ENCODE measurements at places on chromosomes 3 and 15.

DNA sequence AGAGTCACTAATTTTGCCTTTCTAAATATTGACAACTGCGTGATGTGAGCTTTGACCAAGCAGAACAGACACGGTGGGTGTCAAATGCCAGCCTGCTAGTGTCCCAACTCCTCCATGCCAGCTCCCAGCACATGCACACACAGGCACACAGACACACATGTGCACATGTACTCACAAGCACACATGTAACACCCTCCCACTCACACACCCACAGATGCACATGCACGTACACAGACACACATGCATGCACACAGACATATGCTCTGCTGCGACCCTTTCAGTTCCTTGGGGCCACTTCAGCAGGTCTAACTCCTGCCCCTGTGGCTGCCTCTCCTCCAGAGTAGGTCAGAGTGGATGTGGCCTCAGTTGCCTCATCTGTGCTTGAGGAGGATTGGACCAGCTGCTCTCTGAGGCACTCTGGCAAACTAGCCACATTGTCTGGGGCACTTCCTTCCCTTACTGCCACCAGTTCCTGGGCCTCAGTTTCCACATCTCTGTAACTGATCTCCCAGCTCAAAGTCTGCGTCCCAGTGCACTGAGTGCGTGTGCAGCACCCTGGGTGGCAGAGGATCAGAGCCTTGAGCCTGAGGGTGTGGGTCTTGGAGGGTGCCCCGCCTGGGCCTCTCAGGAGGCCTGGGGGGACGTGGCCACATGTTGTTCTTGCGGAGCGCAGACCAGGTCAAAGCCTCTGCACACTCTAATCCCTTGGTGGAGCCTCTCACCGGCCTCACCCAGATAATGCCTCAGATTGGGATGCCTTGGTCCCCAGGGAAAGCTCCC is 55.0 kb upstream of the PRR23E start:
- DNase-seq = no peak

DNA sequence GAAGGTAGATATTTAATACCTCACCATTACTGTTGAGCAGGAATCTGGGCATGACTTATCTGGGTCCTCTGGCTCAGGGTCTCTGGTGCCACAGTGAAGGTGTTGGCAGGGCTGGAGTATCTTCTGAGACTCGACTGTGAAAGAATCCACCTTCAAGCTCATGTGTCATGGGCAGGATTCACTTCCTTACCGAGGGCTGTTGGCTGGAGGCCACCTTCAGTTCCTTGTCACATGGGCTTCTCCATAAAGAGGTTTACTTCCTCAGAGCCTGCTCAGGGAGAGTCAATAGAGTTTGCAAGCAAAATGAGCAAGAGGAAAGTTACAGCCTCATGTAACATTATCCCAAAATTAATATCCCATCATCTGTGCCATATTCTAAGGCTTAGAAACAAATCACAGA is 459.5 kb downstream of the NR2F2 start:
- DNase-seq = no peak

- no peak for DNase-seq
These were observed 1153.7 kb downstream of the SI start for GRCh38 chr3:163924600-163924999.

DNA sequence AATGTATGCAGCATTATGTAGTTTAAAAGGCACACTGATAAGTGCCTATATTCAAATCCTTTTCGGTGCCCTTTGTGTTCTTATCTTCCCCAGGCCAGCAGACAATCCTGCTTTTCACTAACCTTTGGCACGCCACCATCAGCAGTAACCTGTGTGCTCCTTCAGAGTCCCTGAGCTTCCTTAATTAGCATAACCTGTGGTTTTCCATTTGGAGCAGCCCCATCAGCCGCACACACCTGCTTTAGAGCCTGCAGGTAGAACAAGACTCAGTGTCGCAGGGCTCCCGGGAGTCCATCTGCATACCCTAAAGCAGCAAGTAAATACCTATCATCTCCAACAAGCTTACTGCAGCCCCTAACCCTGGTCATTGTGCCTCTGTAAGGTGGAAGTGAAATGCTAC is 755.1 kb downstream of the ROBO2 start:
- DNase-seq = no peak

GRCh38 chr3:153052096-153052460 is 109.9 kb upstream of the RAP2B start:
- DNase-seq = peak; percentile 87

DNA sequence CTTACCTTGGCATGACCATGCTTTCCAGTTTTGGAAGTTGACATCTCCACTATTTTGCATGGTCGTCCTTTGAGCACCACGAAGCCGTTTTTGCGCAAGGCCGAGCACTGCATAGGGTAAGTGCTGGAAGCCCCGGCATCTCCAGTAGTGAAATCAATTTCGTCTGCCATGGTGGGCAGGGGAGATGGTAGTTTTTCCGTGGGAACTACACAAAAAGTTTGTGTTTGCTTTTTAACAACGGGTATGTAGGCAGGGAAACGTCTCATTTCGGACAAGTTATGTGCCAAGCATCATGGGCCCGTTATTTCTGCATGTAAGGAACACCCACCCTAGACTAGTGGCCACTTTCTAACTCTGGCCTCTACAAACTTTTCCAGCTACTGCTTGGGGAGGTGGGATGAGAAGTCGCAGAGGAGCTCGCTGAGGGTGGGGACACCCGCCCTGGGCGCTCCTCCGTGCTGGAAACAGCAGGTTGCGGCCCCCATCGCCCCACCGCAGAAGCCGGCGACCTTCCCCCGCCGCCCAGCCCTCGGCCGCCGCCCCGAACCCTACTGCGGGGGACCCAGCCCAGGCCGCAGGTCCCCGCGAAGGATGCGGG is 701 bp downstream of the EIF5A2 start:
- no peak for DNase-seq

GRCh38 chr3:182789371-182789770 is 3.9 kb upstream of the ATP11B start:
- no peak for DNase-seq

- no peak for DNase-seq
These were observed 9.8 kb upstream of the PRR23E start for GRCh38 chr3:127182848-127183714.

GRCh38 chr3:52277972-52278509 is 408 bp downstream of the WDR82 start:
- no peak for DNase-seq

- peak; percentile 42 for DNase-seq
These were observed 23.6 kb upstream of the TRIM59 start for GRCh38 chr3:160473221-160473620.
